Epithelial cell of proximal tubule (primary cell): ENCODE measurements at places on chromosomes 3 and 15. TPM values are rescaled to one million over a fixed set of nuclear protein-coding genes. Genes with fewer than 3 reads are reported as not detected.

- no peak for DNase-seq
Observed at GRCh38 chr3:12343047-12343501, 54.2 kb downstream of the PPARG start.

DNA sequence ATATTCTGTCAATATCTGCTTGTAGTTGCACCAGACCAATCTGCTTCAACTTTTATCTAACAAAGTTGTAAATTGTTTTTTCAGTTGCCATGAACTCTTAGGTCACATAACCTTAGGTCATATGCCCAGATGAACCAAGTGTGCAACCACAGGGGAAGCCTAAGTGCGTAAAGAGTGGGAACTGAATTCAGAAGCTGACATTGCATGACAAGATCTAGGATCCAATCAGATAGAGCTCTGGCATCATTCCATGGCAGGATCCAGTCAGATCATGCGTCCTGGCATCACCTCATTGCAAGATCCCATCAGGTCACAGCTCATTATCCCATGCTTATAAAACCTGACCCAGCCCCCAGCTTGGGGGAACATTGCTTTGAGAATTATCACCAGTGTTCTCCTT, 18.9 kb upstream of the IFT57 start:
- DNase-seq, result no peak

The CD86 gene
- not detected in 2 replicates for total RNA-seq

- no peak for DNase-seq
Observed at GRCh38 chr3:100753846-100754245, 44.6 kb downstream of the TFG start.

The GLCE gene
- 12.7 and 17.7 TPM in 2 replicates for total RNA-seq

The PLAAT1 gene
- 2.1 and 4.8 TPM in 2 replicates for total RNA-seq

- no peak for DNase-seq
Observed at GRCh38 chr15:93031103-93031464, 57.9 kb downstream of the RGMA start.

GRCh38 chr15:69377216-69377970, 36.8 kb upstream of the KIF23 start:
- no peak for DNase-seq

The SYNPR gene
- not detected in 2 replicates for total RNA-seq

The MED12L gene
- total RNA-seq, result 0.12 and 0.80 TPM in 2 replicates

- no peak for DNase-seq
Observed at GRCh38 chr15:60649845-60650548, 171.1 kb upstream of the ICE2 start.

- no peak for DNase-seq
Observed at GRCh38 chr15:81381720-81382119, 7.7 kb upstream of the TMC3 start.

GRCh38 chr15:74889390-74889882, 406 bp upstream of the MPI start:
- DNase-seq, result no peak

DNA sequence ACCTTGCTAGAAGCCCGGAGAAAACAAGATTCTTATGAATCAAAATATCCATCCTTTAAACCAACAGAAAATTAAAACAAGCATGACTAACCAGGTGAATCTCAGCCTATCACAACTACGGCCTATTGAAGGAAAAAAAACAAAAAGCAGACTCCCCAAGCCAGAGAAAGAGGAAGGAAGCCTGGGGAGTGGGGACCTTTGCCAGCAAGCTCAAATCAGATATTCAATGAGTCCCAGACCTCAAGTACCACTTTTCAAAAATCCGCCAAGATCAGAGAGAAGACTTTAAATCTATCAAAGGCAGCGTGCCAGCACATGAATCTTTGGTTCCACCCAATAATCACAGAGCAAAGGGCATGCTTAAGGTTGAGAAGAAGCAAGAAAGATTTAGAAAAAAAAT, 253.8 kb downstream of the NTRK3 start:
- DNase-seq, result no peak

The SLC9C1 gene
- total RNA-seq, result not detected in 2 replicates

- no peak for DNase-seq
Observed at GRCh38 chr15:90187257-90187868, 13.8 kb upstream of the SEMA4B start.

- no peak for DNase-seq
Observed at GRCh38 chr3:141348837-141349236, 19.5 kb upstream of the ZBTB38 start.

DNA sequence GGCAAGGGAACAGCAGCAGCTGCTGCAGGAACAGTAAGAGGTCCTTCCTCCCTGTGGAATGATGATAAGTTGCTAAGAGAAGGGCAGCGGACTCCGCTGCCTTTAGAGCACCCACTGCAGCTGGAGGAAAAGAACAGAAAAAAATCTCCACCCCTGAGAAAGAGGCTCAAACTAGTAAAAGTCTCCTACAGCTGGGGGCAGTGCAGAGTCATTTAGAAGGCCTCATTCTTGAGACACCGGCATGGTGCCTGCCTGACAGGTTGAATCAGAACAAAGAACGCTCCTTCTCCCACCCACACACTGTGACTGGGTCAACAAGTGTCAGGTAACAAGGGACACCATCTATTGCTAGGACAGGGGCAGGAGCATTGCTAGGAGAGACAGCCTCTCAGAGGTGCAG, 188.4 kb downstream of the ABHD5 start:
- no peak for DNase-seq

The SLC6A1 gene
- not detected in 2 replicates for total RNA-seq

The SI gene
- total RNA-seq, result not detected in 2 replicates

The ENTPD3 gene
- total RNA-seq, result 0.43 and 0.46 TPM in 2 replicates

The CLRN1 gene
- not detected in 2 replicates for total RNA-seq

GRCh38 chr15:96047255-96047931, 283.1 kb upstream of the NR2F2 start:
- DNase-seq, result no peak

DNA sequence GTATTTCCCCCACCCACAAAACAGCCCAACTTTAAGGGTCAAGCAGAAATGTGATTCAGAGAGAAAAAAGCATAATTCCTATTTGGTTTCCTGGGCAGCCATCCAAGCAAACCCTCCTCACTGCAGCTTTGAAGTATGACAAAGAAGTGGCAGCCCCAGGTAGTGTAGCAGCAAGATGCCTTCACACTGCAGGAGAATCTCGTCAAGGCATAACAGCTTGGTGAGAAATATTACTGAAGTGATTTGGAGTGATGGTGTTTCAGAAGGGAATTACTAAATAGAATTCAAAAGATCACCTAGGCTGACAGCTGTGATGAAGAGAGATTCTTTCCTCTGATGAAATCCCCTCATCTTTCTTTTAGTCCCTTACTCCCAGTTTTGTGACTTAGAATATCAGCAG, 173.9 kb downstream of the PYDC2 start:
- no peak for DNase-seq

- DNase-seq, result no peak
Observed at GRCh38 chr3:40627095-40627494, 102.3 kb downstream of the ZNF621 start.

The FANCD2OS gene
- total RNA-seq, result not detected in 2 replicates

DNA sequence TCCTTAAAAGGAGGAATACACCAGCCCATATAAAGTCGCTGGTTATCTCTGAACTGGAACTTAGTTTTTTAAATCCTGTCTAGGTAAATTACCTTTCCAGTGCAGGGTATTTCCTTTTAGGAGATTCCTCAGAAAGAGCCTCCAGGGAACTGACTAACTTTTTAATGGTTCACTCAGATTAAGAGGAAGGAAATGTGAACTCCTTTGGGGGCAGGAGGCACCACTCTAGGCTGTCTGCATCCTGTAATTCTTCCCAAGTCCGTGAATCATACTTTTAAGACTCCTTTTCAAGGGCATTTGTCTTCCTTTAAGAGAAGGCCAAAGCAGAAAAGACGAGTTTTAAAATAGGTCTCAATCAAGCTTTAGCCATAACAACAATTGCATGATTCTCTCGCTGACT, 871.2 kb upstream of the NR2F2 start:
- no peak for DNase-seq

GRCh38 chr3:122934251-122934650, 93.3 kb downstream of the SEMA5B start:
- no peak for DNase-seq

The CSPG4 gene
- 1.2 and 2.1 TPM in 2 replicates for total RNA-seq

The XPC gene
- 16.6 and 27.8 TPM in 2 replicates for total RNA-seq

The CPLX3 gene
- not detected in 2 replicates for total RNA-seq

- DNase-seq, result peak; percentile 1
Observed at GRCh38 chr3:74824366-74824765, 209.9 kb upstream of the CNTN3 start.

DNA sequence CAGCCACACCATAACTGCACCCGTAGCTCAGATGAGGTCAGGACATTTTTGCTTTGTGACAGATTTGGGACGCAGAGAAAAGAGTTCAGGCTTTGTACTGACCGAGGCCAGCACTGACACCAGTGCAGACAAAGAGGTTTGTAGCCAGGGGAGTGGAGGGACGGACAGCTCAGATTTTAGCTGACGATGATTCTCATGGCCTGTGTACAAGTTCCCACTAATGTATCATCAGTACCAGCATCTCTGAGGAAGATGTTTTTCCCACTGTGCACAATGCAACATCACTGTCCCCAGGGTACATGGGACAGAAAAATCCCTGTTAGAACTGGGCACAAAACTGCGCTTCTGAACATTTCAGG, 112.7 kb downstream of the SLCO3A1 start:
- DNase-seq, result no peak

- DNase-seq, result no peak
Observed at GRCh38 chr15:71424765-71425164, 309.5 kb downstream of the THSD4 start.

GRCh38 chr15:28974142-28974541, 88.4 kb downstream of the APBA2 start:
- DNase-seq, result no peak

The IL17RE gene
- total RNA-seq, result 4.1 and 4.8 TPM in 2 replicates

- no peak for DNase-seq
Observed at GRCh38 chr15:63233667-63234423, 43.6 kb upstream of the APH1B start.

GRCh38 chr3:25594007-25594502, 70.7 kb downstream of the TOP2B start:
- no peak for DNase-seq

DNA sequence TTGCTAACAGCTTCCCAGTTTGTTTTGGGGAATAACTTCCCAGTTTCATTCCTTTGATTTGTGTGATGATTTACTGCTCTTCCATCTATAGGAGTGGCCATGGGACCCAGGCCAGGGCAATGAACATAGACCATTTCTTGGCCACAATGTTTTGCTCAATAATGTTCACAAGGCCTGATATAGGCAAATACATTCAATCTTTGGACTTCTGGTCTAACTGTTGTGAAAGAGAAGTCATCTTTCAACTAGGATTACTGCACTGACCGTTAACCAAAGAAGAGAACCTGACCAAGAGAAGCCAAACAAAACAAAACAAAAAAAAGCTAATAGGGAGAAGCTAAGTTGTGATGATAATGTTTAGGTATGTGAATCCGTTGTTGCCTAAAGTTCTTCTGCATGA, 221.8 kb upstream of the SUCLG2 start:
- no peak for DNase-seq

The CFAP92 gene
- total RNA-seq, result not detected in 2 replicates

DNA sequence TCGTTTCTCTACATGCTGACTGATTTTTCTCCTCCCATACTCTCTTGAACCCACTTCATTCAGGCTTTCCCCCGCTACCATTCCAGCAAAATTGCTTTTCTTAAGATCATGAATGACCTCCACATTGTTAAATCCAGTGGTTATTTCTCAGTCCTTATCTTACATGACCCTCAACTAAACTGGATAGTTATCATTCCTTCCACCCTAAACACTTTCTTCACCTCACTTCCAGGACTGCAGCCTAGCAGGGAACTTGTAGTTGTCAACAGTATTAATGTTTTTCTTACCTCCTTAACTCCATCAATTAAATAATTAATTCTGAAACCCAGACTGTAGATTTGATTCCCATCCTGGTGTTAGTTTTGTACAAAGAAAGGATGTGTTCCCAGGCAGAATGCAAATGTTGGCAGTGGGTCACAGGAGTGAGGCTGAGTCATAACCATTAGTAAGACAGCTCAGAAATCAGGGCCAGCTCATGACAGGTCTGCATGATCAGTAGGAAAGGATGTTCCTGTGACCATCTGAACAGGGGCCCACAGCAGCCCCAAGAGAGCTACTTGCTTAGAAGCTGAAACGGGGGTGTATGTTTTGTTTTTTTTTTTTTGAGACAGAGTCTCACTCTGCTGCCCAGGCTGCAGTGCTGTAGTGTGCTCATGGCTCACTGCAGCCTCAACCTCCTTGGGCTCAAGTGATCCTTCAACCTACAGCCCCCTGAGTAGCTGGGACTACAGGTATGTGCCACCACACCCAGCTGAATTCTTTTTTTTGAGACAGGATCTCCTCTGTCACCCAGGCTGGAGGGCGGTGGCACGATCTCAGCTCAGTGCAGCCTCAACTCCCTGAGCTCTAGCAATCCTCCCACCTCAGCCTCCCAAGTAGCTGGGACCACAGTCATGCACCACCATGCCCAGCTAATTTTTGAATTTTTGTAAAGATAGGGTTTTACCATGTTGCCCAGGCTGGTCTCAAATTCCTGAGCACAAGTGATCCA, 9.1 kb downstream of the BCL2L10 start:
- peak; percentile 90 for DNase-seq

DNA sequence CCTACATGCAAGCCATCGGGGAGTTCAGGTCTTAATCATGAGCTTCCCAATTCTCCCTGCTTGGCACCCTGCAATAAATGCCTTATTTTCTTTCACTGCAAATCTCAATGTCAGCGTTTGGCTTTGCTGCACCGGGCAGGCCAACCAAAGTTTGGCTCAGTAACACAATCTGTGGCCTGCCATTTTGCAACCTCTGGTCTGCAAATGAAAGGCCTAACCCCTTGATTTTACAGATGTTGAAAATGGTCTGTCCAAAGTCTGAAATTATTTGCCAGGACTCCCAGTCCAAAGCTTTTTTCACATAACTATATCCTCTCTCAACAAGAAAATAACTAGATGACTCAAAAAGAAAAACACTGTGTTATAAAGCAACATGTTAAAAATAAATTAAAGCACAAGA, 34.0 kb upstream of the LEKR1 start:
- no peak for DNase-seq

GRCh38 chr3:13683772-13684171, 134.8 kb downstream of the FBLN2 start:
- no peak for DNase-seq

GRCh38 chr3:108485146-108485545, 25.2 kb downstream of the MYH15 start:
- no peak for DNase-seq

GRCh38 chr15:52105846-52106245, 6.7 kb downstream of the BCL2L10 start:
- DNase-seq, result no peak

DNA sequence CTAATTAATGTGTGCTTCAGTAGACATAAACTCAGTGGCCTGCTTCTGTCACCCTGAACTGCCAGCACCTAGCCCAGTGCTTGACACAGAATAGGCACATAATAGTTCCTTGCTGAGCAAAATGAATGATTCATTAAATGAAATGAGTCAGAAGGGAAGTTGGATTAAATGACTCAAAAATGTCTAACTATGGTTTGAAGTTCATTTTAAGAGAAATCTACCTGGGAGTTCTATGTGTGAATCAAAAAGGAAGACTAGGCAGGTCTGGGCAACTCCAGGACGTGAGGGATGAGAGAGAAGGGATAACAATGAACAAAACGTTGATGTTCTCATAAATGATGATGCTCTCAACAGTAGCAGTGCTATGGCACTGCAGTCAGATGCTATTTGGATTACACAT, 175.0 kb downstream of the CFAP20DC start:
- peak; percentile 48 for DNase-seq

GRCh38 chr3:17577796-17578520, 164.5 kb downstream of the TBC1D5 start:
- peak; percentile 51 for DNase-seq
